ENCODE measurements at places on chromosomes 6 and 20. TPM values are rescaled to one million over a fixed set of nuclear protein-coding genes. Genes with fewer than 3 reads are reported as not detected.

DEFB119 gene
- total RNA-seq = not detected

STK35 gene
- total RNA-seq = 21.2 TPM

ELOVL5 gene
- 64.5 TPM for total RNA-seq

RIPPLY2 gene
- total RNA-seq = 0.86 TPM

STX16 gene
- total RNA-seq = 84.4 TPM

All from ureter (tissue), 1 donor.